ENCODE measurements at places on chromosomes 5 and 9. TPM values are rescaled to one million over a fixed set of nuclear protein-coding genes. Genes with fewer than 3 reads are reported as not detected.

GRCh38 chr5:113224605-113225065, 210.2 kb downstream of the TSSK1B start:
- peaks cover 3% of the 10 kb centered on the region for H3K36me3 ChIP-seq
- peaks cover 13% of the 10 kb centered on the region for H3K4me1 ChIP-seq
- no peak overlapping the region for H3K4me3 ChIP-seq
- DNase-seq = no peak

- no peak overlapping the region for H3K27ac ChIP-seq
- DNase-seq = no peak
- peaks cover 13% of the 10 kb centered on the region for H3K27me3 ChIP-seq
Observed at GRCh38 chr5:32777733-32778132, 66.6 kb downstream of the NPR3 start.

DNA sequence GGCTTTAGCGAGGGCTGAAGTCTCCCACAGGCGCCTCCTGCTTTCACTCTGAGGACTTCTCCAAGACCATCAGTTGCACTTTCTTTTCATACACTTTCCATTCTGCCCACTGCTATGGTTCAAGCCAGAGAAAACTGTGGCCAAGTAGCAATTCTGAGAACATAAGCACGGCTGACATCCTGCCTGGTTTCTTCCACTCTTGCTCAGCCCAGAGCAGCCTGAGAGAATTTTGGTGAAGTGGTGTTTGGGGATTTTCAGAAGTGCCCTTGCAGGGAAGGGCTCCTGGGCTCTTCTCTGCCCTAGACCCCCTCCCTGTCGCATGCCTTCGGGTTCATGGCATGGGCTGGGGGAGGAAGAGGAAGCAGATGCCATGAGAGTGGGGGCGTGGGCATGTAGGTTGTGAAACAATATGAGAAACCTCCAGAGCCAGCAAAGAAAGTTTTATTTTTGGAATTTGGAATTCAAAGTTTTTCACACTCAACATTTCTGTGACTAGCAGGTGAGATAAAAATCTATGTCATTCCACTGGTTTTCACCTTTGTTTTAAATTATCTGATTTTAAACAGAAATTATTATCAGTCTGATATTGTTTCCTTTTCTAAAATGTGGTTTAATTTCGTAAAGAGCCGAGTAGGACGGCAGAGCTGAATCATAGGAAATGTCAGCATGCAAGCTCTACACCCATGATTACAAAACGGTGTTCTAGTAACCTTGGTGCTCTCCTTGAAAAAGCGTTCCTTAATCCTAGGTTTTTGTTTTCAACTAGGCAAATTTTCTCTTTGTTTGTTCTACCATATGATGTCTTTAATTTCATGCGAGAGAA, 27.8 kb upstream of the TNFSF8 start:
- DNase-seq = no peak
- H3K27me3 ChIP-seq = no peaks in the 10 kb centered on the region
- H3K36me3 ChIP-seq = peaks cover 1% of the 10 kb centered on the region
- H3K4me1 ChIP-seq = no peaks in the 10 kb centered on the region

DNA sequence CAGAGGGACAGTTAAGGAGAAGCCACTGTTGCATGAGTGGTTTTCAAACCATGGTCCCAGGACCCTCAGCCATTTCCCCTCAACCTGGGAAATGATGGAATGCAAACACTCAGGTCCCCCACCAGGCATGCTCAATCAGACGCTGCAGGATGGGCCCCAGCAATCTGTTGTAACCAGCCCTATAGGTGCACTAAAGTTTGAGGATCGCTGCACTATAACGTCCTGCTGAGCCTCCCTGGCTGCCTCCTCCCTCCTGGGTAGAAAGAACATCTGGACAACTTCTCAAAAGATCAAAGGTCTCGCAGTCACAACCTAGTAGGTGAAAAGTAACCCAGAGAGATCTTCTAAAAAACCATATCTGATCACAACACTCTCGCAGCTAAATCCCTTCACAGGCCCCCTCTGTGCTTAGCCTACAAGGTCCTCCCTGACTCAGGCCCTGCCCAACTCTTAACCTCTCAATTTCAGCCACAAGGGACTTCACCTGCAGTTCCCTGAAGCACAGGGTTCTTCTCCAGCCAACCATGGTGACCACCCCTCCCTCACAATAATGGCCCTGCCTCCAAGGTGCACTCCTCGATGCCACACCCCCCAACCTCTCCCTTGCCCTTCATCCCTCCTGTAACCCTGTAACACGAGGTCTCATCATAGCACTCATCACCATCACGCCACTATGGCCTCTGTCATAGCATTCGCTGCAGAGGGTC, 3.5 kb downstream of the SHB start:
- H3K4me3 ChIP-seq = peak overlapping the region; percentile 82
- peaks cover 44% of the 10 kb centered on the region for H3K4me1 ChIP-seq
- H3K27me3 ChIP-seq = no peaks in the 10 kb centered on the region
- H3K36me3 ChIP-seq = peaks cover 3% of the 10 kb centered on the region

BASP1 gene
- total RNA-seq = 86.3 TPM

PRLR gene
- 5.7 TPM for total RNA-seq

OR1J1 gene
- total RNA-seq = not detected
